Effector memory CD8-positive, alpha-beta T cell (primary cell): ENCODE measurements at places on chromosomes 4 and X.

GRCh38 chr4:83996254-83996653, 460.3 kb downstream of the GPAT3 start:
- no peak for DNase-seq

GRCh38 chr4:152278505-152279233, 257.2 kb downstream of the FBXW7 start:
- no peak for DNase-seq

- DNase-seq = no peak
Observed at GRCh38 chr4:21535898-21536297, 412.7 kb downstream of the KCNIP4 start.

GRCh38 chr4:187027272-187027671, 303.6 kb upstream of the FAT1 start:
- DNase-seq = no peak

- DNase-seq = no peak
Observed at GRCh38 chr4:136088211-136088867, 1444.0 kb downstream of the PCDH18 start.

DNA sequence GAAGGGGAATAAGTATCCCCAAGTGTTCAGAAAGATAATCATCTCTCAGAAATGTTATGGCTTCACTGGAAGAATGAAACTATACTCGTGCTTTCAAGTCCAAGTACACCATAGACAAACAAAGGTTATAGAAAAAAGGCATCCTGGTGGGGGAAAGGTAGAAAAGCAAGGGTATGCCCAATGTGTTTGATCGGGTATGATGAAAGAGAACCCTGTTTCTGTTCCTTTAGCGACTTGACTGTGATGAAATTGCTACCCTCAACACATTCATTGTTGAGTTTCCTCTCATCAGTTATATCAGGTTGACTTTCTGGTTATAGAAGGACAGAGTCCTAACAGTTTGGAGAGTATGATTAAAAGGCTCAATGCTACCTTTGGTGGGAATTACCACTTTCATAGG, 464.3 kb downstream of the GRXCR1 start:
- no peak for DNase-seq

DNA sequence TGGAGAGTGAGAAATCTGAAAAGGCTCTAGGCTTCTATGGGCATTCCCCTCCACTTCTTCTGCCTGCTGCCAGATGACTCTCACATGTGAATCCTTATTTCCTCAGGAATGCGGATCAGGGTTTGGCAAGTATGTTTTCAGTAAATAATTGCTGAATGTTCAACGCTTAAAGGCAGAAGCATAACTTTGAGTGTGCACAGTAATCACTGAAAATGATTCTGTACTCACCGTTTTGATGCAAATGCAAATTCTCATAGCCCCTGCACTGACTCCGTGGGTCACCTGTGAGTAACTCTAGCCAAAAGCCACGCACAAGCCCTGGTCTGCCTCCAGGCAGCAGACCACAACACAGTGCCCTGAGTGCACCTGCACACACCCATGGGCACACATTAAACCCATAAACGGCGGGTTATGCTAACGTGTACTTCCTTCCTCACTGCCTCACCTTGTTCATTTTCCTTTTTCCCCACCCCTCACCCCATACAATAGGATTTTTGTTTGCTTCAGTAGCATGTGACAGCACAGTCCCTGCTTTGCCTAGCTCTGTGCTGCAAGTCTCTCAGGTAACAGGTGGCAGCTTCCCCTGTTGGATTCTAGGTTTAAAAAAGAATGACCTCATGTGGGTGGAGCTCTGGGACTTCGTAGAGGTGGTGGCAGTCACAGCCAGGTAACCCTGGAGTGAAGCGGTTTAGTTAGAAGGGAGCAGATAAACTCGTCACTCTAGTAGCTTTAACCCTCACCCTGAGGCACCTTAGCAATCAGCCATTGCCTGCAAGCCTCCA, at the start of gene ARHGEF38:
ARHGEF38 (plus strand) TSS at position 656 of the 782 bp plus-strand sequence. CDS start 146 bp downstream, outside the sequence.
- no peak for DNase-seq

DNA sequence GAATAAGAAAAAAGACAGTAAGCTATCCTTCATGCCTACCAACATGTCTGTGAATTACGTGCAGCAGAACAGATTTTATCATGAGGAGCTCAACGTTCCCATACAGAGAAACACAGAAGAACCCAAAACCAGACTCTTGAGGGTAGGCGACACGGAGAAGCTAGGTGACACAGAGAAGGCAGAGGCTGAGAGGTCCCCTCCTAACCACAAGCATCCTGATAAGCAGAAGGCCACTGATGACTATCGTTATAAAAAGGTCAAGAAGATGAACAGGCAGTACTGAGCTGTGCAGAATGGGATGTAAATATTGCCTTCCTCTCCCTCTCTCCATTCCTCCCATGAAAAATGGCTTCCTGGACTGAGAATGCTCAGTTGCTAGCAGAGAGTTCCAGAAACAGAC, 350.2 kb upstream of the BOD1L1 start:
- no peak for DNase-seq

- no peak for DNase-seq
Observed at GRCh38 chr4:52059372-52059771, 8.3 kb downstream of the SPATA18 start.

DNA sequence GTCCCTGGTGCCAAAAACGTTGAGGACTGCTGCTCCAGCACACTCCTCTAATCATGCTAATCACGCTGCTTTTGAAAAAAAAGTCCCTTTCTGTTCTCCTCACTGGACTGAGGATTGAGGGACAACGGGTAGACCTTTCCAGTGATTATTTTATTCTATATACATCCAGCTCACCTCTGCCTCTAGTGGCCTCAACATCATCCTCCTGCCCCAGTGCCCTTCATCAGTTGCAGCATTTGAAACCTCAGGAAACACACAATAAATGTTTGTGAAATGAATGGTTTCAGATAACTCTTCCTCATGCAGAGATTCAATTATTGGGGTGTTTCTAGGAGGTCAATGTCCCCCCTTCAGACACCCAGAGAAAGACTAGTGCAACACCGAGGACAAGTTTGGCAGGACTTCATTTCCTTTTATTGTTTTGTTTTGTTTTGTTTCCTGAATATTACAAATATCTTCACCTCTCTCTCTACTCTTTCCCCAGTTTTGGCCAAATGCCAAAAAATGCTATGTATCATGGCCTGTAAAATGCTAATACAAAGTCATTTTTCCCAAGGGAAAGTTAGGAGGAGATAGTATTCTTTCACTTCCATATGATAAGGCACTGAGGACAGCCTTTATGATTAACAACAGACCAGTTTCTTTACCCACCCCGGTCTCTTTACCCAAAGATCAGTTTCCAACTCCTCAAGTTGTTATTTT, 460.1 kb upstream of the SLIT2 start:
- DNase-seq = no peak

DNA sequence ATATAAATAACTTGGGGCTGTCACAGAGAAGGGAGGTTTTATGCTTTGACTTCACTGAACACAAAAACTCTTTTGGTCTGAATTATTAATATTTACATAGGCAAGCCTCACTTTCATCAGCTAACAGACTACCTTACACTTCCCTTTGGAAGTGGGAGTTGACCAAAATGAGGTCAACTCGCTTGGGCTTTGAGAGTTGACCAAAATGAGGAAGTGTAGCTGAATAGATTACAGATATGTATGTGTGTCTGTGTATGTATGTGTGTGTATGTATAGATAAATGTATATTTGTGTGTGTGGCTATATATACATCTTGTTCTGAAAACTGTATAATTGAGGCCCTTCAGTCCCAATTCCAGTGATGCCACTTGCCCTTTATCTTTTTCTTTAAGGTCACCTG, 113.3 kb upstream of the IL13RA1 start:
- no peak for DNase-seq

DNA sequence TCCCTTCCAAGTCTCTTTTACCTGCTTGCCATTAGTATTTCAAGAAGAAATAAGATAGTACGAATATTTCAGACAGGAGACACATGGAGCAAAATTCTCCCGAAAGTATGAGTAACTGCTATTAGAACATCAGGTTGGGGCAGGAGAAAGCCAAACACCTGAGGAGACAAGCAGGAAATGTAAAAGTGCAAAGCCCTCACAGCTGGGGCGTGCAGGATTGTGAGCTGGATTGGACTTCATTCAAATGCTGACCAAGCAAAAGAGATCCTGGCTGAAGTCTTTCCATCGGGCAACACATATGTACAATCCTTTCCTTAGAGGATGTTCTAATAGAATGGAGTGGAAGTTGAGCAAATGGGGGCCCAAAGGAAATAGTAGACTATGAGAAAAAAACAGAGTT, 76.8 kb downstream of the DTHD1 start:
- DNase-seq = no peak

- DNase-seq = no peak
Observed at GRCh38 chrX:112067601-112068000, 15.0 kb downstream of the TRPC5 start.

- no peak for DNase-seq
Observed at GRCh38 chr4:89111833-89112563, 665 bp downstream of the TIGD2 start.
